Heart left ventricle (tissue), 16 donors: ENCODE measurements at places on chromosomes 12 and 14. TPM values are rescaled to one million over a fixed set of nuclear protein-coding genes. Genes with fewer than 3 reads are reported as not detected.
A peak's percentile ranks its signal among the peaks of the same experiment; 100 is the strongest.

The SLC6A12 gene
- 0.80 TPM for polyA plus RNA-seq

The FLVCR2 gene
- 3.1 TPM for polyA plus RNA-seq

The CLECL1 gene
- polyA plus RNA-seq: not detected

The EMP1 gene
- 16.4 TPM for polyA plus RNA-seq

The ZNF891 gene
- polyA plus RNA-seq: 0.80 TPM

The PRPH gene
- polyA plus RNA-seq: 0.27 TPM

The RNASE12 gene
- not detected for polyA plus RNA-seq

The LMNTD1 gene
- polyA plus RNA-seq: not detected

The FOXN4 gene
- not detected for polyA plus RNA-seq

The BATF gene
- 0.84 TPM for polyA plus RNA-seq

The FANCM gene
- 2.9 TPM for polyA plus RNA-seq

The GALNT6 gene
- 0.71 TPM for polyA plus RNA-seq

The GRIP1 gene
- polyA plus RNA-seq: 0.54 TPM

GRCh38 chr12:68827895-68828671, 20.1 kb downstream of the MDM2 start:
- DNase-seq: no peak

DNA sequence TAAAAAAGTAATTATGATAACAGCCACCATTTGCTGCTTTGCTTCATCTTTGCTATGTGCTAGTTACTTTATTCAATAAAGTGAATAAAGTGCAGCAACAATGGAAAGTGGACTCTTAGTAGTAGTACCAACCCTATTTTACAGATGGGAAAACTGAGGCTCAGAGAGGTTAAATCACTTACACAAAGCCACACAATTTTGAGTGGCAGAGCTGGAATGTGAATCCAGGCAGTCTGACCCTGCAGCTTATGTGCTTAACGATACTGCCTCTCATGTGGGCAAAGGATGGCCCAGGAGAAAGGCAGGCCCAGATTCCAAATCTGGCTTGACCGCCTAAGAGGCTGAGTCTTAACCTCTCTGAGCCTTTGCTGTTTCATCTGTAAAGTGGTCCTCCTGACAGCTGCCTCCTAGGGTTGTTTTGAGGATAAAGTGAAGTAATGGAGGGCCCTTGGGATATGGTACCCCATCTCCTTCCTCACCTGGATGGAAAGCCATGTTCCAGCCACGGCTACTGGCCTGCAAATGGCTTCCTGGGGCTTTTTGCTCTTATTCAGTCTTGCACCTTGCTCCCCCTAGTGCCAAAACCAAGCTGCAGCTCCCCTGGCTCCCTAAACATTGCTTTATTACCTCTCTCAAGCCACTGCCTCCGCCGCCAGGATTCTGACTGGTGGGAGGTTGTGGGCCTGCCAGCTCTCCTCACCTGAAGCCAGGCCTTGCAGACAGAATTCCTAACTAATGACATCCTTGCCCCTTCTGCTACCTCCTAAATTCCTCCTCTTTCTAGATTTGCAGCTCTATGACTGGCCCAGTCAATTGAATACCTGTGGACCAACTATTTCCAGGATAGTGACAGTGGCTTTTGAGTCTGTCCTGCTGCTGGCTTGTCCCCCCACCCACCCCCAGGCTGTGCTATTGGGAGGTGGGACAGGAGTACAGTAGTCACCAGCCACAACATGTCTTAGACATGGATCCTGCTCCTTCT, 283.3 kb upstream of the PWP1 start:
- DNase-seq: peak; percentile 28

- no peak for DNase-seq
These were observed 11.8 kb upstream of the CEBPE start for GRCh38 chr14:23130871-23131270.

DNA sequence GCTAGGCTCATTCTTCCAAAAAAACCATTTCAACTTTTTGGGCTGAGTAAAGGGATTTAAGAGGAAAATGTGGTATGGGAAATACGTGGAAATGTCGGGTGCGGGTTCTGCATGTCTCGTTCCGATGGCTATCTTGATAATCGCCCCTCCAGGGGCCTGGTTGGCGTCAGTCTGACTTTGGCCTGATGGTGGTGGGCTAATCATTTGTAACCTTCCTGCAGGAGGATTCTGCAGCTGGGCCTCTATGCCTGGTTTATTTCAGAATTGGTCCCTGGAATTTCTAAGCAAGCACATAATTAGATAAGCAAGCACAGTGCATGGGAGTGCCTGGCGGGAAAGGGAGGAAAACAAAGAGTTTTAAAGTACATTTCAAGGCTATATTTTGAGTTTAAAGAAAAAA, 14.8 kb upstream of the SLC4A8 start:
- DNase-seq: no peak

DNA sequence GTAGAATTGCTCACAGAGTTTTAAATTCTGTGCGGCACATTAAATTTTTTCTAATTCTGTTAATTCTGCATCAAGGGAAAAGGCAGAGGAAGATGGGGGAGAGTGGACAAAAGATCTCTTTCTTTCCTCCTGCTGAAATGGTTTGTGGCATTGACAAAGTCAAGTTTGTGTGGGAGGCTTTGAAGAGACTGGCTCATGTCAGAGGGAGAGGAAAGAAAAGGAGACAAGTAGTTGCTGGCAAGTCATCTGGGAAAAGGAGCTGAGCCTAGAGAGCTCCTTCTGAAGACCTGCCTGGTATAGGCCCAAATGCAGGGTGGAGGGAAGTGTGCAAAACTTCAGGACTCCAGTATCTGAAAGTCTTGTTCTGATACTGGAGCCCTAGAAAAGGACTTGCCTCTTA, 36.3 kb downstream of the TTLL5 start:
- no peak for DNase-seq

- DNase-seq: peak; percentile 72
These were observed 115.0 kb downstream of the DACT1 start for GRCh38 chr14:58752771-58753201.

GRCh38 chr12:73414926-73415325, 1122.7 kb upstream of the ATXN7L3B start:
- DNase-seq: no peak

GRCh38 chr14:101972126-101972866, 7.9 kb downstream of the DYNC1H1 start:
- peak; percentile 78 for DNase-seq

DNA sequence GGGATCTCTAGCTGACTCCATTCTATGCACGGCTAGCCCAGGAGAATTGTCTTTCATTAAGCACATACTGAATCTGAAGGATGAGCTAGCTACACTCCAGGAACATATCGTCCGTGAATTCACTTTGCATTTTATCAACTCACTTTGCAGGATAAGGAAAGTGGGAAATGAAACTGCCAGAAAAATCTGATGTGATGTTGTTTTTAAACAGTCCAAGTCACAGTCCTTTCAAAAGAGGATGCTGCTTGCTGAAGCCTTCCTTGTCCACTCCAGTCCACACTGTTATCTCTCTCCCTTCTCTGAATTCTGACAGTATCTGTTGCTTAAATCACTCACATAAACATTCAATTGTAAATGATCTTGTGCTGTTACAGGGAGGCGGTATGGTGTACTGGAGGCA, 12.7 kb upstream of the TMCC3 start:
- DNase-seq: no peak

DNA sequence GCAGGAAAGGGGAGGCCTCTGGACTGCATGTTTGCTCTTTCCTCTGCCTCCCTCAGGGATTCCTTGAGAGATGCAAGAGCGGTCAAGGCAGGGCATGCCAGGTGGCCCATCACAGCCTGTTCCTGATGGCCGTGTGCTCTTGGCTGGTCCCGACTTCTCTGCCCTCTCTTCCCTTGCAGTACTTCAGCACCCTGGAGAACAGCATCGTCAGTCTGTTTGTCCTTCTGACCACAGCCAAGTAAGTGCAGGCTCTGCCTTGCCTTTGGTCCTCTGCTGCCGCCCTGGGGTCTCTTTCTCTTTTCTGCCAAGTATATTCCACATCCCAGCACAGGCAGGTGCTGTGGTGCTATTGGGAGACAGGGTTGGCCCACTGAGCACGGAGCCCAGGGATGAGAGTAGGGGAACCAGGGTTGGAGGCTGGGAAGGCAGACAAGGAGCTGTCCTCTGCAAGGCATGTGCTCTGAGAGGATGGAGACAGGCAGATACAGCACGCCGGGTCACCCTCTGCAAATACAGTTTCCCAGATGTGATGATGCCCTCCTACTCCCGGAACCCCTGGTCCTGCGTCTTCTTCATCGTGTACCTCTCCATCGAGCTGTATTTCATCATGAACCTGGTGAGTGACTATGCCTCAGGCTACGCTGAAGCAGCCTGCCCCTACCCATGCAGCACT, 51.9 kb downstream of the TPCN1 start:
- DNase-seq: peak; percentile 30

- DNase-seq: no peak
These were observed 497.6 kb downstream of the APAF1 start for GRCh38 chr12:99142651-99143050.

GRCh38 chr12:5889381-5890047, 55.5 kb downstream of the ANO2 start:
- no peak for DNase-seq

GRCh38 chr12:130226771-130227170, 64.5 kb downstream of the FZD10 start:
- no peak for DNase-seq

DNA sequence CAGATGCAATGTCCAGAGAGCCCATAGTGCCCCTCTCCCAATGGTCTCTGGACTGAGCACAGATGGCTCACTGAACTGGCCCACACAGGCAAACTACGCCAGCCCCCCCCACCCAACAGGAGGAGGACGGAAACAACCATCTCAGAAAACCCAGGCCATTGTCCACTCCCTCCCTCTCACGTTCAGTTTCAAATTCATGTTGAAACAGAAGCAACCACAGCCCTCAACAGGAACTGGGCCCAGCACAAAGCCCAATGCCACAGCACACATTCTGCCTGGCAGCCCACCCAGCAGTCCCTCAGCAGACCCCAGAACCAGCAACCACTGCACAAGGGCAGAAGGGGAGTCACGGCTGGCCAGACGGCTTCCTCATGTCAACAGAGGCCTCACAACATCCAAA, 10.6 kb downstream of the CCDC88C start:
- no peak for DNase-seq

DNA sequence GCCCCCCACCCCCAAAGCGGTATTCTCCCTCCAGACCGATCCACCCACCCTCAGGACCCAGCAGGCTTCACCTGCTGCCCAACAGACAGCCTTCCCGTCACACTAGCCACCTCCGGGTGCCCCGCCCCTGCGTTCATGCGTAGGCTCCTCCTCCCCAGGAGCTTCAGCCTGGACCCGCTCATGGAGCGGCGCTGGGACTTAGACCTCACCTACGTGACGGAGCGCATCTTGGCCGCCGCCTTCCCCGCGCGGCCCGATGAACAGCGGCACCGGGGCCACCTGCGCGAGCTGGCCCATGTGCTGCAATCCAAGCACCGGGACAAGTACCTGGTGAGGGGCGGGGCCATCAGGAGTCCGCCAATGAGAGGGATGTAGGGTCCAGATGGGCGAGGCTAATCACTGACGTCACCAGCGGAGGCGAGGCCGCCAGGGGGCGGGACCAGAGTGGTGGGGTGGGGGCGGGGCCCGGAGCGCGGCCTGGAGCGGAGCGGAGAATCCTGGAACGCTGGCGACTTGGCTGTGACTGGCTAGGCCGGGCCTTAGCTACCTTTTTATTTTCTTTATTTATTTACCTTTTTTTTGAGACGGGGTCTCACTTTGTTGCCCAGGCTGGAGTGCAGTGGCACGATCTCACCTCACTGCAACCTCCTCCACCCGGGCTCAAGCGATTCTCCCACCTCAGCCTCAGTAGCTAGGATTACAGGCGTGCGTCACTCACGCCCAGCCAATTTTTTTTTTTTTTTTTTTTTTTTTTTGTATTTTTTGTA, 4.4 kb downstream of the TNS2 start:
- DNase-seq: peak; percentile 92

- no peak for DNase-seq
These were observed 105.3 kb upstream of the FOXG1 start for GRCh38 chr14:28661171-28661772.

GRCh38 chr14:79861111-79861510, 350.2 kb downstream of the DIO2 start:
- no peak for DNase-seq

DNA sequence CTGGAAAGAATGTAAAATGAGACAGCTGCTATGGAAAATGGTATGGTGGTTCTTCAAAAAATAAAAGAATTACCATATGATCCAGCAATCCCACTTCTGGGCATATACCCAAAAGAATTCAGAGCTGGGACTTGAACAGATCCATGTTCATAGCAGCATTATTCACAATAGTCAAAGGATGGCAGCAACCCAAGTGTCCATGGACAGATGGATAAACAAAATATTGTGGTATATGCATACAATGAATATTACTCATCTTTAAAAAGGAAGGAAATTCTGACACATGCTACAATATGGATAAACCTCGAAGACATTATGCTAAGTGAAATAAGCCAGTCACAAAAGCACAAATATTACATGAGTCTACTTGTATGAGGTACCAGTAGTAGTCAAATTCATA, 9.1 kb downstream of the RAB2B start:
- no peak for DNase-seq

GRCh38 chr14:71891970-71892369, 40.3 kb upstream of the RGS6 start:
- DNase-seq: no peak

- DNase-seq: no peak
These were observed 62.7 kb upstream of the FBRSL1 start for GRCh38 chr12:132427174-132427768.

DNA sequence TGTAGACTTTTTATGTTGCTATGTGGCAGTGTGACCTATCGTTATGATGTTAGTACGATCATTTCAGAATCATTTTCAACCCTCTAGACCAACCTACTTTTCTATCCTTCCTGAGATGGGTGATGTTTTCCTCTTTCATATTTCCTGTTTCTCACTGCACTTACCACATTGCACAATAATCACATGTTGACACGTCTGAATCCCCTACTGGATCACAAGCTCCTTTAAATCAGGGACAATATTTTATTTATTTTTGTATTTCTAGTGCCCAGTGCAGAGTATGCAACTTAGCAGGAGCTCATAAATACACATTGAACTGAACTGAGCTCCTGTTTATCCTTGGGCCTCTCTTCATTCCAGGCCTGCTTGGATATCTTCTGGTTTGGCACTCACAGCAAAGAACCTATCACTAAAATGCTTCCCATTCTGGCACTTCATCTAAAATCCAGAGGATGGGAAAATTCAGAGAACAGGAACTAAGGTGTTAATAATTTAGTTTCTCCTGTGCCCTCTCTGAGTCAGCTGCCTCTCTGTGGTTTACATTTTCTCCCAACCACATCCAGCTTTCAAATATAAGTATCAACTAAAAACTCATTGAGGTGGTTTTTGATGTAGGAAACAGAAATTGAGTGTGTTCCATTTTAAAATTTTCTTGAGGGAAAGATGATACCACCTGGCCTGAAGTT, 69.4 kb upstream of the DYRK2 start:
- no peak for DNase-seq

- DNase-seq: no peak
These were observed 7.2 kb downstream of the MBIP start for GRCh38 chr14:36313206-36313605.

DNA sequence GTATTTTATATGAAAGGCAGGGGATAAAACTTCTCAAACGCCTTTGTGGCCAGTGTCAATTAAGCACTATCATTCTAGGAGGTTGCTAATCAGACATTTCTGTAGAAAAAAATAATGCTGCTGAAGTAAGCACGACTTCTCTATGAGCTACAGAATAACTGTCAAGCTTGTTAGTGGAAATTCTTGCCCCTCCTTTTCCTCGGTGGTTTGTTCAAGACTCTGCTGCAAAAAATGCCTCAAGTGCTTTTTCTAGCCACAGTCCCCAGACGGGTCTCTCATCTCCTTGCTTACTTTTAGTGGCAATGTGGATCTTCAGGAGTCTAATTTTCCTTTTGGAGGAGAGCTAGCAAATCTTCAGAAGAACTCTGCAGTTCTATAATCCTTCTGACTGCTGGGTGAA, 452.0 kb downstream of the FUT8 start:
- DNase-seq: no peak

GRCh38 chr12:40436564-40436963, 211.8 kb downstream of the LRRK2 start:
- DNase-seq: no peak
